ENCODE measurements at places on chromosomes 16 and 17.

DNA sequence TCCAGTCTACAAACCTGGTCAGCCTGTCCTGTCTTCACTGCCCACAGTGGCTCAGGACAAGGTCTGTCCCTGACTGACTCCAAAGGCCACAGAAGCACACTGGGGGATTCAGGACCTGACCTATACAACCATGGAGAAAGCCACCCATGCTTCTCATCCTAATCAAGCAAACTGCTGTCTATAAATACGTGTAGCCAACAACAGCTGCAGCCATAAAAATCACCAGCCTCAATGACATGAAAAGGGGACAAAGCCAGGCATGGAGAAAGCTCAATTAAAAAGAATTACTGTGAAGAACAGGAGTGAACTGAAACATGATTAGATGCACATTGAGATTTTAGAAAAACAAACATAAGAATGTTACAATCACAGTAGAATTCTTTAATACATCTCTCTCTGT, 170.1 kb downstream of the CDK5R1 start:
- no peak for DNase-seq

DNA sequence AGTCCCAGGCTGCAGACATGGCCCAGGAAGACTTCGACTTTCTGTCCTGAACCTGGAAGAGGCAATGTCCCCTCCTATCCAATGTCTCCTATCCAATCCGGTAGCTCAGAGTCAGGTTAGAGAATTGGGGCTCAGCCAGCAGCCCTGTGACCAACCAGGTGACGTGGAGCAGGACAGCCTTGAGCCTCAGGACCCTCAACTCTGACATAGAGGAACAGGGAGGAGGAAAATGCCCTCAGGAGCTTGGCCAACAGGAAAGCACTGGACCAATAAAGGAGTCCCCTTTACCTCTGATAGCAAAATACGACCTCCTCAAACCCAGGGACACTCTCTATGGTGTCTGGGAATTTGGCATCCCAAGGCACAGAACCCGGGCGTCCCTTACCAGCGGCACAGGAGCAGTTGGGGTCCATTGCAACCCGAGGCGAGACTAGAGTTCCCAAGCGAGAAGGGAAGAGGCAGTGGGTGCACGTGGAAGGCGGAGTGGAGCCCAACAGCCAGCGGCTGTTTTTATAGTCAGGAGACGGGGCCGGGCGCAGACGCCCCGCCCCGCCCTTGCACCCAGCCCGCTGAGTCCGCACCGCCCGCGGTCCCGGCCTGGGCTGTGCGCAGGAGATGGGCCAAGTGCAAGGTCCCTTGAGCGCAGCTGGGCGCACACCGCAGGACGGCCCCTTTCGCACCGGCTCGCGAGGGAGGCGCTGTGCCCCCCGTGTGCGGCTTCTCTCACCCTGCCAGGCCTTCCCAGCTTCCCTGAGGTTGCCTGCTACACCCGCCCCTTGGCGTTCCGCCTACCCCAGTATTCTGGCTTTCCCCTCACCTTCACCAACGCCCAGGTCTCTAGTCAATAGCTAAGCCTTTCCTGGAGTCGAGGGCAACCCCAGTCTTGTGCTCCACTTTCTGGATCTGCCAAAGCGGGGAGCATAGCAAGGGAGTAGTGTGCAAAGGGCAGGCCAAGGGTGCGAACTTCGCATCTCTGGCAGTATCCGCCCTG, at the start of gene MT1G:
TSS of gene MT1G (minus strand) at position 485 of the 991 bp plus-strand sequence. CDS start at position 413, 72 bp downstream.
- DNase-seq: no peak

- peak; percentile 67 for DNase-seq
Measured at GRCh38 chr16:89581861-89582563, 6.5 kb downstream of the CPNE7 start.

- DNase-seq: peak; percentile 96
Measured at GRCh38 chr16:28974437-28975157, at the start of gene SPNS1. SPNS1 (plus strand) TSS chr16:28974778; CDS start chr16:28975152, 374 bp downstream.

- no peak for DNase-seq
Measured at GRCh38 chr17:75691801-75692626, 24.9 kb downstream of the SAP30BP start.

- no peak for DNase-seq
Measured at GRCh38 chr17:76562734-76563148, 22.9 kb downstream of the PRCD start.

DNA sequence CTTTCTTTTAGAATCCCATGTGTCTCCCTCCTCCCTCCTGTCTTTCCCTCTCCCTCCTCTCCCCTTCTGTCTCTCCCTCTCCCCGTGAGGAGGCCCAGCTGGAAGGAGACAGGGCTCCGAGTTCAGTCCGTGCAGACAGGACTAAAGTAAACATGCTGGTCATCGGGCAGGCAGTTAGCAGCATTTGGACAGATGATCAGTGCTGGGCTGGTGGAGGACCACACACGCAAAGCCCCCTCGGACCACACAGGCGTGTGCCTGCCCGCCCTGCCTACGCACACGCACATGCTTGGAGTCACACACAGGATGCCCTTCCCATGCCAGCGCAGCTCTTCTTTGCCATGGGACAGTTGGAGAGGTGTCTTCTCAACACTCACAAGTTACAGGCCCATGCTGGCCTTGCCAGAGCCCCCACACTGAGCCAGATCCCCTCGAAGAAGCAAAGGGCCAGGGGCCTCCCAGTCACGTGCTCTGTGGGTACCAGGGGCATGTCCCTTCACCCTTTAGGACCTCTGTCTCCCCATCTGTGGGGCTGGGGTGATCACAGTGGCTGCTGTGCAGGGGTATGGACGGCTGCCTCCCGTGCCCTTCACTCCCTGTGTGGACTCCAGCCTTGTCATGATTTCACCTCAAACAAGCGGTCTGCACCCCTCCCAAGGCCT, 215.7 kb upstream of the FOXF1 start:
- DNase-seq: no peak

DNA sequence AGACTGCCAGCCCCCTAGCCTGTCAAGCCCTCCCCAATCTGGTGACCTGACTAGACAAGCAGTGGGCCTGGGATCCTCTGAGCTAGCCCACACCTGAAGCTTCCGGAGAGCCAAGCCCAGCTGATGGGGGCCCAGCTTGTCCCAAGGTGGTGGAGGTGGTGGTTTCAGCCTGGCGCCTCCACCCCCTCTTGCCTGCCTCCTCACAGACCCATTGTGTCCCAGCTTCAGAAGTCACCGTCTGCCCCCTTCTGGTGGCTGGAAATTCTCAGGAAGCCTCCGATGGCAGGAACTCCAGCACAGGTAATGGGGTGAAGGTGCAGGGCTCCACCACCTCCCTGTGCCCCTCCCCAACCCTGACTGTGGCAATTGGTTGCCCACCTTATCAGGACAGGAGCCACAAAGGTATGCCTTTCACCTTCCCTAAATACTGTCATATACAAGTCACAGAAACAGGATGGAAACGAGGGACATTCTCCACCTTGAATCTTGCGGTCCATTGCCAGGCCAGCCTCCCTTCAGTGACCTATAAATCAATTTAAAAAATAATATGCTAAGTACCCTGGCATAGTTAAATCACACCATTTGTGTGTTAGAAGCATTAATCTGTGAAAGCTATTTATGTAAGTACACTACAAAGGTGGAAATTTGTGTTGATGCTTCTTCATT, 66.0 kb upstream of the ZNF423 start:
- no peak for DNase-seq

DNA sequence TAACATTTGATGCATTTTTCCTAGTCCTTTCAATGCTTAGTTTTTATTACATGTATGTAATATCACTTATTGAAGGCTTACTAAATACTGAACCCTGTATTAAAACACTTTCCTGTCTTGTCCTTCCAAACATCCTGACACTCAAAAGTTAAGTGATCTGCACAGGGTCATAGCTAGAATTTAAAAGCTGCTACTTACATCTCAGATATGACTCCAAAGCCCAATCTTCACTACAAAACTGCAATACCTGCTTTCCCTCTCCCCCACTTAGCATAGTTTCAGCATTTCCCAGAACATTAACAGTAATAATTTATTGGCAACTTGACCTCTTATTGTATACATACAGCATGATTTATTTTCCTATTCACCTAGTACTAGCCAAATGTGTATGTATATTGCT, 4.3 kb upstream of the TRIM37 start:
- no peak for DNase-seq

GRCh38 chr17:15507896-15508295, 40.5 kb upstream of the CDRT4 start:
- DNase-seq: no peak

DNA sequence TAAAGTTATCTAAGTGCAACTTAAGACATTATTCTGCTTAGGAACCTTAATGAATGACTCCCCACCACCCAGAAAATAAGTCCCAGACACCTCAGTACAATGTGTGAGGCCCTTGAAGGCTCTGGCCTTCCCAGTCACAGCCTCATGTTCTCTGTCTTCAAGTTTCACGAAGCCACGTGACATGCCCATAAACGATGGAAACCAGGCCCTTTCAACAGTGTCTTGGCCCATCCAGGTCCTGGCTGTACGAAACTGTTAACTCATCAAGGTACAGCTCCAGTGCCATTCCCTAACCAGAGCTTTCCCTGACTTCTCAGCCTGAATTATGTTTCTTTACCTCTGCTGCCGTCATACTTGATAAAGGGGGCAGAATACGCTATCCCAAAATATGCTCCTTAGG, 69.0 kb downstream of the ARHGAP17 start:
- DNase-seq: no peak

- DNase-seq: no peak
Measured at GRCh38 chr17:66799849-66800537, 34.9 kb upstream of the CACNG5 start.

DNA sequence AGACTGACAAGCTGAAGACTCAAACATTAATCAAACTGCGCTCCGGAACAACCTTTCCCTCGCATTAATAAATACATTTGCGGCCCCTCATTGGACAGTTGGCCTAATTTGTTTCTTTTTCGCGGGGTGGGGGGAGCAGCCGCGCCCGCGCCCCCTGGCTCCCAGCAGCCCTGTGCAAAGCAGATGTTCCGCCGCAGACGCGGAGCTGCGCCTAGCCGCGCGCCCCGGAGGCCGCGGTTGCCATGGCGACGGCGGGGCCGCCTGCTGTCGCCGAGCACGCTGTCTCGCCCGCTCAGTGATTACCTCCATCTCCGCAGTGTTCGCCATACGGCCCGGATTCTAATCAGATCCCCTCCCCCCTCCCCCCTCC, 25.5 kb downstream of the COPZ2 start:
- DNase-seq: no peak

GRCh38 chr16:13938480-13938879, 18.5 kb downstream of the ERCC4 start:
- no peak for DNase-seq

- DNase-seq: no peak
Measured at GRCh38 chr17:30021708-30022317, 80.4 kb downstream of the EFCAB5 start.

All from RWPE2 (cell line).